Neural progenitor cell (in vitro differentiated cells): ENCODE measurements at places on chromosomes 3 and 15. TPM values are rescaled to one million over a fixed set of nuclear protein-coding genes. Genes with fewer than 3 reads are reported as not detected.

COL6A5 gene
- not detected in 2 replicates for total RNA-seq

- no peak for DNase-seq
Measured at GRCh38 chr15:69914040-69914439, 183.7 kb downstream of the TLE3 start.

- no peak for DNase-seq
Measured at GRCh38 chr3:51336261-51336660, 48.8 kb upstream of the MANF start.

DNA sequence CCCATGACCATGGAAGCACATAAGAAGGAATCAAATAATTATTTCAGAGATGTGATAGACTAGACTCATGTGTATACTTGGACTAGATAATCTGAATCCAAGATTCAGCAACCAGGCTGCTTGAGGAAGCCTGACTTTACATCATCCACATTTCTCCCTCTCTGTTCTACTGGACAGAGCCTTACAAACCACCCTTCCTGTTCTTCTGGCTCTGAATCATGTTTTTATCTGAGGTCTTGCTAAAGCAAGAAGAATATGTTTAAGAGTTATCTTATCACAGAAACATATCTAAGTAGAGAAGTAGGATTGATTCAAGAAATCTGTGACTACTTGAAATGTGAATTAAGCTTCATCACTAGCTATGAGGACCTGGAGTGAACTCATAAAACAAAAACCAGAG, 71.1 kb upstream of the SLC24A5 start:
- no peak for DNase-seq

- no peak for DNase-seq
Measured at GRCh38 chr3:150751781-150752263, 11.1 kb downstream of the SIAH2 start.

IL17RE gene
- 0.56 TPM in 1 of 2 replicates, not detected in the other for total RNA-seq

- DNase-seq, result no peak
Measured at GRCh38 chr3:39705351-39705900, 104.0 kb upstream of the MYRIP start.

- no peak for DNase-seq
Measured at GRCh38 chr3:104629038-104629437, 737.7 kb upstream of the ALCAM start.

DNA sequence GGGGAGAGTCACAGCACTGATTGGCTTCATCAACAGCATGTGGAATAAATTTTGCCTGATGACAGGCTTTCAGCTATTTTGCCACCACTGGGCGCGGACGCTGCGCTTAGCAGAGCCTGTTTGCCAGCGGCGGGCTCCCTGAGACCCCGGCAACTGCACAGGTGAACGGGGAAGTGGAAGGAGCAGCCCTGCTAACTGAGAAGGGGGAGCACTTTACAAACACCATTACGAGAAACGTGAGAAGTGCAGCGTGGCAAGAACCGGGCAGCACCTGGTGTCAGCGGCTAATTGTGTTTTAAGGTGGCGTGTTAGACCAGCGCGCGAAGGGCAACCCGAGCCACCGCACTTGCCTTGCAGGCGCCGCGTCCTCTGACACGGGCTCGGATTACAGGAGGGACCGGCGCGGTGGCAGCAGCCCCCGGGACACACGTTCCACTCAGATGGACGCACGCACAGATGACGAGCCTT, 307.8 kb upstream of the ARRDC4 start:
- peak; percentile 80 for DNase-seq
